ENCODE measurements at places on chromosomes 12 and 14. TPM values are rescaled to one million over a fixed set of nuclear protein-coding genes. Genes with fewer than 3 reads are reported as not detected.
A peak's percentile ranks its signal among the peaks of the same experiment; 100 is the strongest.

DNA sequence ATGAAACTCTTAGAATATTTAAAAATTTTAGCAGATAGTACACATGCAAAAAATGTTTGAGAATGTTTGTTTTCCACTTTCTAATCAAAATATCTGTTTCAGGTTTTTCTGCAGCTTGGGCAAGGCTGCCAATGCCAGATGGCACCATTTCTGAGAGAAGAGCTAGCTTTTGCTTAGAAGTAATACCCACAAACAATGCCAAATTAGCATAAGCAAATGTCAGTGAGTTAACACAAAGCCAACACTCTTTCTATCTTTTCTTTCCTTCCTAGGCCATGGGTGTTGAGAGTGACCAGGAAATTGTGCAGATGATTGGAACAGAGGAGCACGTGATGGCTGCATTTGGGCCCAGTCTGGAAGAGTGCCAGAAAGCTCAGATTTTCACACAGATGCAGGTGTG lies 35.2 kb downstream of the POLR3B start:
- DNase-seq = no peak

- DNase-seq = peak; percentile 93
These were observed 97.4 kb downstream of the RFLNA start for GRCh38 chr12:124392271-124392666.

The RPL10L gene
- not detected for total RNA-seq

The ACOT6 gene
- not detected for total RNA-seq

Data from osteoblast (primary cell).